ENCODE measurements at places on chromosomes 7 and 10.
A peak's percentile ranks its signal among the peaks of the same experiment; 100 is the strongest.

GRCh38 chr7:94741179-94741578 lies 85.2 kb upstream of the SGCE start:
- DNase-seq: no peak

DNA sequence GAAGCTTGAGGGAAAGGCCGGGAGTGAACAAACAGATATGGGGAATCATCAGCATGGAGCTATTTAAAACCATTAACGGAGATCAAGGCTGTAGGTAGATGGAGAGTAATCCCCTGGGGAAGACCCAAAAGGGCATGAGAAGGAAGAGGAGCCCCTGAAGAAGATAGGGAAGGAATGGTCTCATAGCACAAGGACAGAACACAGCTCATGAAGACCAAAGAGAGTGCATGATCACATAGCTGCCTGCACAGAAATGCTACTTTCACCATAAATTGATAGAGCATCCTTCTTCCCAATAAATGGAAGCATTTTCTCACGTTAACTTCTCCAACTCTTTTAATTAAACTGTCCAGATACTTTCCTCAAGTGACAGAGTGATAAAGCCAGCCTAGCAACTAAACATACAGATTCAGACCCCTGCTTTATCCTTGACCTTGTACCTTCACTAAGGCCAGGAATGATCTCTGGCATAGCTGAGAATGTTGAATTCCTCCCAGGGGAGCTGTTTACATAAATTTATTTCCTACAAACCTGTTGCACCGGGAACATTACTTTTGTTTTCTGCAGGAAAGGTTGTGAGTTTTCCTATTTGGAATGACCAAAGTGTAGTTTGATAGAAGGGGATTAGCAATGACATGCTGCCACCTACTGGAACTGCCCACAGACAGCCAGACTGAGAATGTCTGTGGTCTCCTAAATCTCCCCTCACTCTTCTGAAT lies 110.8 kb upstream of the LRGUK start:
- peak; percentile 33 for DNase-seq

DNA sequence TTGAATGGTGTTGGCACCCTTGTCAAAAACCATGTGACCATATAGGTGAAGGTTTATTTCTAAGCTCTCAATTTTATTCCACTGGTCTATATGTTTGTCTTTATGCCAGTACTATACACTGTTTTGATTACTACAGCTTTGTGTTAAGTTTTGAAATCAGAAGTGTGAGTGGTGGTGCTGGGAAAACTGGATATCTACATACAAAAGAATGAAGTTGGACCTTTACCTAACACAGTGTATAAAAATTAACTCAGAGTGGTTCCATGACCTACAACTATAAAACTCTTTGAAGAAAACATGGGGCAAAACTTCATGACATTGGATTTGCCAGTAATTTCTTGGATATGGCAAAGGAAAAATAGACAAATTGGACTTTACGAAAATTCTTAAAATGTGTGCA lies 112.2 kb downstream of the NRF1 start:
- DNase-seq: no peak

DNA sequence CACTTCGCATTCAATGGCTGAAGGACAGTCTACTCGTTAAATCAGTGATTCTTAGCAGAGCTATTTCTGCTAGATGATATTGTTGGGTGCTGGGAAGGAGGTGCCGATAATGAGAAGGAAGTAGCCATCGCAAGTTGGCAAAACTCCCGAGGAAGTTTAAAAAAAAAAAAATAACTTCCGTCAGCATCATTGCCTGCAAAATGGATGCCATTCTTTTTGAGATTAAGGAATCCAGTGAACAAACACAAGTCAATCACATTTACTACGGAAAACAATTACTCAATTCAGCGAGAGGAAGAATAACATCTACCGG lies 74.4 kb upstream of the SFMBT2 start:
- no peak for DNase-seq

DNA sequence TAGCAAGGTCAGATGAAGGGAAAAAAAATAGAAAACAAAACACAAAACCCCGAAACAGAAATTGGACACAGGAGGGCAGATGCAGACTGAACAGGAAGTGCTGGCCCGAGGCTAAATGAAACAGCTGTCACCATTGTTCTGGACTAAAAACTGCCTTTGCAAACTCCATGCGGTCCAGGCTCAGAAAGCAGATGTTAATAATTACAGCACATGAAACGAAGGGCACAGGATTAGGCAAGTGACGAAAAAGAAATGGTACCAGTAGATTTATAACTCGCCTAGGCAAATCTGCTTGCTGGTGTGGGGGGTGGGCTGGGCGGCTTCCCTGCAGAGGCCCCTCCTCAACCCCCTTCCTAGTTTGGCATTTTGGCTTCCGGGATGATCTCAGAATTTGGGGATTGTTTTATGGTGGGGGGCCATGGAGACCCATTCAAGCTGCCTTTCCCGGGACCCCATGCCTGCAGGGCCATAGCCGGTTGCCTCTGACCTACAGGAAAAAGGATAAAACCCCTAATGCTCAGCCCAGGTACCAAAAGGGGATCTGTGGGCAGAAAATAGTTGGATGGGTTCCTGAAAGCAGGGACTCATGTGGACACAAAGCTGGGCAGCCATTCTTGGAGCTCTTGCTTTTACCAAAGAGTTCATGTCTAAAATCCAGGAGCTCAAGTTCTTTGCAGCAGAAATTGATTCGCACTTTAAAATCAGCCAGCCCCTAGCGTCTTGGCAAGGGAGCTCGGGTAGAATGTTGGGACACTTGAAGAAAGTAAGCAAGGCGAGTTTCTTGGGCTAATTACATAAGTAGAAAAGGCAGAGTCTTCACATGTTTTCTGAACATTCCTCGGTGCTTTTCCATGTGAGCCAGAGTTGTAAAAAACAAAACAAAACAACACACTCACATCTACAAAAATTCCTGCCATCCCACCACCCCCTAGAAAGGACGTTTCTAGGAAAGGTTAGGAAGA lies 39.0 kb upstream of the EMX2 start:
- DNase-seq: no peak

- no peak for DNase-seq
Measured at GRCh38 chr10:14026325-14026724, 304.4 kb downstream of the FRMD4A start.

- DNase-seq: no peak
Measured at GRCh38 chr10:109744020-109744419, 179.3 kb downstream of the XPNPEP1 start.

DNA sequence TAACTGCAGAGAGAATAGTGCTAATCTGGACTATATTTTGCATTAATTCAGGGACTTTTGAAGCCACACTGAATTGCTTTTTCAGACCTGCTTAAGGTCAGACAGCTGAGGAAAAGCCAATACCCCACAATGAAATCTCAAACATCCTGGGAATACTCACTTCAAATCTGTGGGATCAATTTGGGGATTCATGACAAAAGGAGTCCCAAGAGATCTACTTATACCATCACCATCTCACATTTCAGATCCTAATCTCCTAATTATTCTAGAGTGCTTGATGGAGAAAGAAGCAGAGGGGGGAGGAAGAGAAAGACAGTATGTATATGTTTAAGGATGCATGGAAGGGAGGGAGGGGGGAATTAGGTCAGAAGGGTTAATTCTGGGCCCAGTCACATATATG lies 202.2 kb downstream of the CACNA2D1 start:
- DNase-seq: no peak

- no peak for DNase-seq
Measured at GRCh38 chr10:27741173-27742091, 4.2 kb downstream of the MKX start.

GRCh38 chr7:79320741-79321473 lies 132.6 kb downstream of the MAGI2 start:
- DNase-seq: no peak

GRCh38 chr7:135184254-135184841 lies 13.8 kb upstream of the CYREN start:
- DNase-seq: no peak

DNA sequence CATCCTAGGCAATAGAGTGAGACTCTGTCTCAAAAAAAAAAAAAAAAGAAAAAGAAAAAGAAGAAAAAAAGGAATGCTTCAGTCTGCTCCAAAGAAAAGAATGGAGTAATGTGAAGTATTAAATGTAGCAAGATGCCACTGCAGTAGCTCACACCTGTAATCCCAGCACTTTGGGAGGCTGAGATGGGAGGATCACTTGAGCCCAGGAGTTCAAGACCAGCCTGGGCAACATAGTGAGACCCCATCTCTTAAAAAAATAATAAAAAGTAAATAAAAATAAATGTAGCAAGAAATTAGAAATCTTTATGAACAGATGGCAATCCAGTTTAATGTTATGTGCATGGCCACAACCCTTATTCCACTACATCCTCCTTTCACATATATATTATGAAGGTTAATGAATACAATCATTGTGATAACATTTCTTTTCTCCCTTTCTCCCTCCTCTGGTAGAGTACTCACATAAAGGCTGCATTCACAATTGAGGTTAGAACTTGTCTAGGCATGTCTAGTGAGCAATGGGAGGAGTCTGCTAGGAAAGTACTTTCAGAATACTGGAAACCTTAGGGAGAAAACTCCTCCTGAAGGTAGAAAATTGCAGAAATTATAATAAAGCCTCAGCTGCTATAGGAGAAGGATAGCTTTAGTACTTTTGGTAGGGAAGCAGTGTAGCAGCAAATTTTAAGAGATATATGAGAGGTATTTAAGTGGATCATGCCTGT lies 20.4 kb downstream of the KLLN start:
- DNase-seq: no peak

GRCh38 chr10:124640538-124641231 lies 103.5 kb downstream of the FAM53B start:
- DNase-seq: no peak
